Stimulated activated CD4-positive, alpha-beta T cell treated with anti-CD3 and anti-CD28 coated beads, TNF-alpha, amount 100 ng/mL, for 24 hours (primary cell): ENCODE measurements at places on chromosomes 7 and 10.

DNA sequence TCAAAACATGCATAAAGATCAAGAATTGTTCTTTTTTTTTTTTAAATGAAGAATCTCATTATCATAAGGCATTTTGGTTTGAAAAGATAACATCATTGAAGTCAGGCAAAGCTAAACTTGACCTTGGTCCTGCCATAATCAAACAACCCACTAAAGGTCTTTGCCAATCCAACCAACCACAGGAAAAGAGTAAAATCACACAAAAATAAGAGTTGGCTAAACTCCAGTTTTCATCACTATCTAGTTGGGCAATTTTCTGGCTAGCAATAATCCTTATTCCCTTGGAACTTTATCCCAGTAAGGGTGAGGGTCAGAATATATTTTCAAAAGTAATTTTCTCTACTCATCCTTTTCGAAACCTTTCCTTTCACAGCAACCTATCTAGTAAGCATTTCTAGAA lies 62.4 kb downstream of the HIBADH start:
- no peak for DNase-seq

DNA sequence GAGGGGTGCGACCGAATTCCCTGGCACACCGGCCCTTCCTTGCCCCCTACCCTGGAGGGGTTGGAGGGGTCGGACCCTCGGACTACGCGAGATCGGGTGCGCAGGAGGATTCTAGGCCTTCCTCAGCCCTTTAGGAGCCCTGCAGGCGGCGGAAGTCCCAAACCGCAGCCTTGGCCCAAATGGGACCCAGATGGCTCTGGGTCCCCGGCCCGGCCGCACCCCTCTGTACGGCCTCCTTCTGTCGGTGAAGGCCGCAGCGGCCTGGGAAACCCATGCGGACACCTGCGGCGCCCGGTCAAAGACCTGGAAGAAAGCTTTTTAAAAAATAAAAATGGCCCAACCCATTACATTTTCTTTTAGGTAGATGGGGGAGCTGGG lies 2.4 kb upstream of the VAX1 start:
- DNase-seq = no peak

DNA sequence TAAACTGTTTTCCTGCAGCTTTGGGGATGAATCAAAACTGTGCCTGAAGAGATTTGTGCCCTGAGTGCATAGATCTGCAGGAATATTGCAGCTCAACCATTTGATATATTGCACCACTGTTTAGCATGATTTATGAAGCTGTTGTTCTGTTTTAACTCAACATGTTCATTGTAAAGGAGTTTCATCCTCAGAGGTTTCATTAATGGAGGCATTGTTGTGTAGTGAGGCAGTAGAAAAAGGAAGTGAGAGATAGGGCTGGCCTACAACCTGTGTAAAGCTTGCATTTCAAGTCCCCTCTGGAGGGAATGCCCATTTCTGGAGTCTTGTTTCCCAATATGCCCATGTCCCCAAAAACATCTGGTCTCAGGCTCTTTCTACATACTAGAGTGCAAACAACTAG lies 67.5 kb downstream of the DNAJC12 start:
- no peak for DNase-seq

DNA sequence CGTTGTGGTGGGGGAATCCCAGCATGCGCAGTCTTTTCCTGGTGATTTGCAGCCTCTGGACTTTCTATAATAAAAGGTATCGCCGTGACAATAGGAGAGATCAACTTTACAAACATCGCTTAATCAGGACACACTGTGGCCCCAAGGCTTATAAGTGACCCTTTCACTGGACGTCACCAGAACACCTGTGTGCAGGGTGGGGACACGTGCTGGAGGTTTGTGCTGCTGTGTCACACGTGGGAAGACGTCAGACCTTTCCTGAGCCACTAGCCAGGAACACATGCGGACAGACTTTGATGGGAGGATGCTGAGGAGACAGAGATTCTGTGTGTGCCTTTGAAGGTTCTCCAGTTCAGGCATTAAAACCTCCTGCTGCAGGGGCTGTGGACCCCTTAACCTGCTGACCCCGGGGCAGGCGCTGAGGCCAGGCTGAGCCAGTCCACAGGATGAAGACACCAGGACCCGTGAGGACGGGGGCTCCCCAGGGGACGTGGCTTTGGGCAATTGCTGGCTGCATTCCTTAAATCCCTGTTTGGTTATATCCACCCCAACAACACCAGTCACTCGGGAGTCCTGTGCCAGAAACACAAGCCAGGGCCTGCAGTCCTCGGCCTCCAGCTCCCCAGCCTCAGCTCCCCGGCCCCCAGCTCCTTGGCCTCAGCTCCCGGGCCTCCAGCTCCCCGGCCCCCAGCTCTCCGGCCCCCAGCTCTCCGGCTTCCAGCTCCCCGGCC lies 183.4 kb downstream of the PTPRN2 start:
- no peak for DNase-seq

DNA sequence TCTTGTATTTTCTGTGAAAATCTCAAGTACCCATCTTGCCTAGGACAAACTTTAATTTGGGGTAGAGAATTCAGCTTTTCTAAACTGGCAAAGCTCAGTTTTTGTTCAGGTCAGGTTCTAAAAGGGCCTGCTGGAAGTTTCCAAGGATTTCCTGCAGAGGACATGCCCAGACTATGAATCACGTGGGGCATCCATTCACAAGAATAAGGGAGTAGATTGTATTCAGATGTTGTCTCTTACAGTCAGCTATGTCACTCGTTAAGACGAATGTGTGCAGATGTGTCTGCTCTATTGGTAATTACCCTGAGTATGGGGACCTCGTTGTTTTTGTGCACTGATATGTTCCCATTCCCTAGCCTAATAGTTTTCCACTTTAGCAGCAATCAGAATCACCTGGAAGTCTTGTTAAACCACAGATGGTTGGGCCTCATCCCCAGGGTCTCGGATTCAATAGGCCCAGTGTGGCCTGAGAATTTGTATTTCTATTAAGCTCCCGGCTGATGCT lies 81.0 kb upstream of the ITPRID1 start:
- no peak for DNase-seq

- DNase-seq = no peak
Measured at GRCh38 chr10:133100186-133100585, 12.5 kb downstream of the ADGRA1 start.

DNA sequence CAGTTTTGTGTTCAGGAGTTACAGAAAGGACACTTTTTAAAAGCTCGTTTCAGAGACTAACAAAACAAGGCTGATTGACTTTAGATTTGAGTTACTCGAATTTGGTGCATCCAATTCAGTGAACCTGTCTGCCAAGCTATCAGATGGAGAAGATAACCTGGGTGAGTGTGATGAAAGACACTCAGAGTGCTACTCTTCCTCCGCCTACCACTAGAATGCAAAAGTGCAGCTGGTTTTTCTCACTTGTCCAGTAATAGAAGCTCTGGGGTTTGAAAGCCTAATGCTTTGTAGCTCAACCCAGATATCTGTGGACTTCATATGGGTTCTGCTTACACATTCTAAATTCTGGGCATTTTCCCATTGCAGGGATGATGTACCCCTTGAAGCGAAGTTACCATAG lies 82.8 kb upstream of the NPY start:
- DNase-seq = no peak

GRCh38 chr7:98745722-98746318 lies 124.0 kb downstream of the TMEM130 start:
- DNase-seq = peak; percentile 47

GRCh38 chr7:27740449-27741086 lies 606 bp downstream of the TAX1BP1 start:
- peak; percentile 66 for DNase-seq

DNA sequence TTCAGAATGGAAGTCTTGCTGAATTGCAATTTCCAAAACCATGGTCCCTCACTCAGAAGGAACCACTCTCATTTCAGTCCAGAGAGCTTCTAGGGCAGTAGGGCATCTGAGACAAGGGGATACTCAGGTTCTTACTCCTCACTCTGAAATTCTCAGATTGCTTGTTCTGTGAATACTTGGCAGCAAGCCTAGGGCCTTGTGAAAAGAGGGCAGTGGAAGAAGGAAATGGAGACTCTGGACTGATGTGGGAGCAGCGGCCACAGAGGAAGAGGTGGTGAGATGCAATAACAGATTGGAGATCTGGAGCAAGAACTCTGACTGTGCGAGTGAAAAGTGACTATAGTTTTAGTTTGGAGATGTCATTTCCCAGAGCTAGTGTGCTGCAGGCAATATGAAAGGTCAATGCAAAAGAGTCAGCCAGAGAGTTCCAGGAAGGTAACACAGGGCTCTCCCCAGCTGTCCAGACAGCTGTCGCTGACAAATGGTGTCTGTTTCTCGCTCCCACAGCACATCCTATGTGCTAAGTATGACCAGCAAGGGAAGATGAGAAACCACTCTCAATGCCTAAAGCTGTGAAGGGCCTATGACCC lies 291.6 kb upstream of the KIAA1217 start:
- no peak for DNase-seq
